ENCODE measurements at places on chromosomes 3 and 15.

DNA sequence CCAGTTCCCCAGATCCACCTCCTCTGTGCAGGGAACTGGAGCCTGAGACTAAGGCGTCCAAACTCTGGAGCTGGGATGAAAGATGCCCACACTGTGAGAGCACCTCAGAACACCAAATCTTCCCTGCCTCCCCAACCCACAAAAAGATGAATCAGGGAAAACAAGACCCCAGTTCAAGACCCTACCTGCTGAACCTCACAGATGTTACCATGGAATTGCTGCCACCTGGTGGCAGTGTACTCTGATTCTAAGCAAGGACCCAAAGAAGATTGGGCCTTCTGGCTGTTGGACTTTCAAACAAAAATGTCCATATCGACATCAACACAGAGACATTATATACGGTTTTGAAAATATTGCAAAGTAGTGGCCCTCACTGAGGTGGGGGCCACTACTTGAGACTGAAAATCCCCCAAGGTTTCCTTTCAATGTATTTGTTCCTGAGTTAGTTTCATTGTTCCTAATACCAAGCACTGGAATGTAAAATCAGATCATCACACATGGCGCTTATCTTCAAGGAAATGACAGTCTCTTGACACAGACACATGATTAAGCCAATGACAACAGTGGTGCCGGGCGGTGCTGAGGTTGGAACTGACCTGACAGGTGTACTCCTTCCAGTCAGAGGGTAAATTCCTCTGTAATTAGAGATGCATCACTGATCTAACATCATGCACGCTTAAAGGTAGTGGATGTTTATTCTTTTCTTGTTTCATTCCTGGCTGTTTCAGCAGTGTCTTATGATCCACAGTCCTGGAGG is 67.6 kb downstream of the SLC6A11 start:
- no peak for DNase-seq

GRCh38 chr15:40942337-40942854 is 10.9 kb upstream of the CHAC1 start:
- DNase-seq, result peak; percentile 6

- no peak for DNase-seq
These were observed 110.1 kb downstream of the KCNMB2 start for GRCh38 chr3:178646186-178646862.

DNA sequence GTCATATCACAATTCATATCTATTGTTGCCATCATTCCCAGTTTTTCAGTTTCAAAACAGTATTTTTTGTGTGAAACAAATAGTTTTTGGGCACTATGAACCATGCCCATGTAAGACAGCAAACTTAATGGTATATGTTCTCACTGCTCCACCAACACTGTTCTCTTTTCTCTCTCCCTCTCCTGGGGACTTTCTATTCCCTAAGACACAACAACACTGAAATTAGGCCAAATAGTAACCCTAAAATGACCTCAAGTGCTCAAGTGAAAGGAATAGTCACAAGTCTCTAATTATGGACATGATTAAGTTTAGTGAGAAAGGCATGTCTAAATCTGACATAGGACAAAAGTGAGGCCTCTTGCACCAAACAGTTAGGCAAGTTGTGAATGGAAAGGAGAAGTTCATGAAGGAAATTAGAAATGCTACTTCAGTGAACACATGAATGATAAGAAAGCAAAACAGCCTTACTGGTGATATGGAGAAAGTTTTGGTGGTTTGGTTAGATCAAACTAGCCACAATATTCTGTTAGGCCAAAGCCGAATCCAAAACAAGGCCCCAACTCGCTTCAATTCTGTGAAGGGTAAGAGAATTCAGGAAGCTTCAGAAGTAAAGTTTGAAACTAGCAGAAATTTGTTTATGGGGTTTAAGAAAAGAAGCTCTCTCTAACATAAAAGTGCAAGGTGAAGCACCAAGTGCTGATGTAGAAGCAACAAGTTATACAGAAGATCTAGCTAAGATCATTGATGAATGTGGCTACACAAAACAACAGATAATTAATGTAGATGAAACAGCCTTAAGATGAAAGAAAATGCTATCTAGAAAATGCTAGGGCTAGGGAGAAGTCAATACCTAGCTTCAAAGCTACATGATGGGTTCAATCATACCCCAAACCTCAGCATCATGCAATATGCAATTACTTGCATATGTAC is 104.2 kb downstream of the CBLB start:
- no peak for DNase-seq

DNA sequence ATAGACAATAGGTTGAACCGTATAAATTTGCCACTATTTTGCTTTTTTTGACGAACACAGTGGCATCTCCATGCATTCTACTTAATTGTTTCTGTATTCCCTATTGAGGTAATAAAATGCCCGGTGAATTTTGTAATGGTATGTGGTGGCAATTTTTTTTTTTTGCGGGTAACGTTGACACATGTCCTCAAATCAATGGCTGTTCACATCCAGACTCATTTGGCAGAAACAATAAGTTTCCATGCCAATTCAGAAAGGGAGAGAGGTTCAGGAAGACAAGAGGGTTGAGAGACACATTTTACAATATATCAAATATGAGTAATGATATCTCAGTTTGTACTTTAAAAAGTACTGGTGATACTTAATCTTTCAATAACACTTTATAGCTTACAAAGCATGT is 463.9 kb downstream of the WDR72 start:
- no peak for DNase-seq

- no peak for DNase-seq
These were observed 220.3 kb upstream of the LINGO1 start for GRCh38 chr15:77853008-77853328.

Measured in SIG-M5 (cell line).